OCI-LY7 (cell line): ENCODE measurements at places on chromosomes 5 and 9. TPM values are rescaled to one million over a fixed set of nuclear protein-coding genes. Genes with fewer than 3 reads are reported as not detected.
A peak's percentile ranks its signal among the peaks of the same experiment; 100 is the strongest.

IFNA2 gene
- not detected in 2 replicates for total RNA-seq

C9orf153 gene
- total RNA-seq, result 0.27 and 0.31 TPM in 2 replicates

PCDHB13 gene
- total RNA-seq, result not detected in 2 replicates

PCDHA9 gene
- not detected in 2 replicates for total RNA-seq

LURAP1L gene
- not detected in 2 replicates for total RNA-seq

DNA sequence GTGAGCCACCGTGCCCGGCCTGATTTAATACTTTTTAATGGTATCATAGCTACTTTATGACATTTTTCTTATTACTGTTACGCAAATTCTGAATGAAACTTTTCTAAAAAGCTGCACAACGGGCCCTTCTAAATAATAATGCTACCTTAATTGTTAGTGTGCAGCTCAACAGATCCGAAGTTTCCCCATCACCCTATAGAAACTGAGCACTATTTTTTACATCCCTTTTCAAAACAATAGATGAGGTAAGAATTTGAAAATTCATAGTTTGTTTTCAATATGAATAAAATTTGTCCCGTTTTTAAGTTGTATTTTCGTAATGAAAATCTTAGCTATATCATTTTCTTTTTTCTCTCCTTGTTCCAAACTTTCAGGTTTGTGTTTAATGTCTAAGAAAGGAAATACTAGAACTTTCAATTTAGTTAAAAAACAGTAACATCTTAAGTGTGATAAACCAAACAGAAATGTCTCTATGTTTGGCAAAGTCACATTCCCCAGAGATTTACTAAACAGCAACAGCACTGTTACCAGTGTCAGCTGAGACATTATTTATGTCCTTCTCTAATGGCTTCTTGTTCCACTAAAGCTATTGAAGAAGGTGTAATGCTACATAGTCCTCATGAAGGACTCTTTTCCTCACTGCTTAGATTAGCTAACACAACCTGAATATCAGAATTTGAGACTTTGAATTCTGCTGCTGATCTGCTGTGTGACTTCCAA, 22.9 kb downstream of the KIF2A start:
- no peak for DNase-seq

GRCh38 chr5:172630986-172631385, 10.1 kb upstream of the NEURL1B start:
- DNase-seq, result no peak

DNA sequence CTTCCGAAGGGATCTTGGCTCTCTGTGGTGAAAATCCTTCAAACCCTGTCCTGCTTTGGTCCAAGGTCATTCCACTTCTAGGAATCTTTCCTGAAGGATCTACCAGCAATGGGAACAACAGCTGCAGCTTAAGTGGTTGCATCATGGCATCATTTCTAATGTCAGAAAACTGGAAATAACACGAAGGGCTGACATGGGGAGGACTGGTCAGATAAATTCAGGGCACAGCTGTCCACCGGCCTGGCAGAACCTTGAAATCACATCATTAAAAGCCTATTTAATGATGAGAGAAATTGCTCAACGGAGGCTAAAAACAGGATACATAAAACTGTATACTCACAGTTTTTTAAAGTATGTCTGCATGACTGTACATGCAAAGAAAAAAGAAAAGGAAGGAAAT, 28.3 kb downstream of the OLFML2A start:
- DNase-seq, result no peak

GRCh38 chr5:141040771-141041426, 10.3 kb upstream of the PCDHB1 start:
- peak; percentile 87 for DNase-seq

GRCh38 chr9:112819635-112820496, 69.3 kb downstream of the SNX30 start:
- peak; percentile 61 for DNase-seq

- DNase-seq, result no peak
These were observed 112.4 kb downstream of the ISL1 start for GRCh38 chr5:51495672-51496071.

DNA sequence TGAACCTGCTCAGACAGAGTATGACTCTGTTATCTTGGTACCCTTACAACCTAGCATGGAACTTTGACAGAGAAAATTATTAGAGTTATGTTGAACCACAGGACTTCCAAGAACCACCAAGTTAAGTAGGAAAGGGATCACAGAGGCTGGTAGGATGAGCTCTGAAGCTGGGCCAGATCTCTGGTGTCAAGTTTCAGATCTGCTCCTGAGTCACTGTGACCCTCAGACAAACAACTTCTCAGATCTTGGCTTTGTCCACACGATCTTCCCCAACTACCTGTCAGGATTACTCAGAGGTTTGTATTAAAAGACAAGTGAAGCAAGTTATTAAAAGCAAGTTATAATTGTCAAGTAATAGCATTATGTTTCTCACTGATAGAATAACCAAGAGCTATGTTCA, 189.0 kb downstream of the SEC61B start:
- DNase-seq, result no peak

DNA sequence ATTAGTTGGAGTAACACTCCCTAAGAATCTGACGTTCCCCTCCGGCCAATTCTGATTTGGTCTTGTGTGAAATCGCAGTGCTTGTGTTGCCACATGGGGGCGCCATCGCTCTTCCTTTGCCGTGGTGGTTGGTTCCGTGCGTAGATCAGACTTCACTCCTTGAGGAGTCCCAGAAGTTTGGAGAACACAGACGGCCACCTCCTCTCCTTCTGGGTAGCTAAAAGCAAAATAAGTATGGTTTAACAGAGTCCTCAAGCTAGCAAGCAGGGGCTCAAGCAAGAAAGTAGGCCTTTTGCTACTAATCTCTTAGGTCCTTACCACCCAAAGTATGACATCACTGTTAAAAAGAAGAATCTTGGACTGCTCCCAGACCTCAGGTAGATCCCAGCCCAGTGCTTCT, 59.5 kb downstream of the HSPA4 start:
- DNase-seq, result peak; percentile 87

DNA sequence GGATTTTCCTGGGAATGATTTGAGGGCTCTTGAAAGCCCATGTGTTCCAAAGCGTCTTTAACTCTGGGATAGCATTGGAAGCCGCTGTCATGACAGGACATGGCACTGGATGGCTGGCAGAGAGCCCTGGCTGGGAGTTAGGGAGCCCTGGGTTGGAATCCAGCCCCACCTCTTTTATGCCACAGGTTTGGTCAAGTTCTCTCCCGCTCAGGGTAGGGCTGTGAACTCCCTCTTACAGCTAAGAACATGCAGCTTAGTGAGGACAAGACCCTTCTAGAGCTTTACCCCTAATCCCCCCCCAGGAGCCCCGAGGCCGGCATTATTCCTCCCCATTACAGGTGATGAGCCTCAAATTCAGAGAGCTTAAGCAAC, 37.2 kb downstream of the OLFML2A start:
- DNase-seq, result no peak

GRCh38 chr5:149550594-149551226, 529 bp downstream of the CSNK1A1 start:
- DNase-seq, result peak; percentile 43

DNA sequence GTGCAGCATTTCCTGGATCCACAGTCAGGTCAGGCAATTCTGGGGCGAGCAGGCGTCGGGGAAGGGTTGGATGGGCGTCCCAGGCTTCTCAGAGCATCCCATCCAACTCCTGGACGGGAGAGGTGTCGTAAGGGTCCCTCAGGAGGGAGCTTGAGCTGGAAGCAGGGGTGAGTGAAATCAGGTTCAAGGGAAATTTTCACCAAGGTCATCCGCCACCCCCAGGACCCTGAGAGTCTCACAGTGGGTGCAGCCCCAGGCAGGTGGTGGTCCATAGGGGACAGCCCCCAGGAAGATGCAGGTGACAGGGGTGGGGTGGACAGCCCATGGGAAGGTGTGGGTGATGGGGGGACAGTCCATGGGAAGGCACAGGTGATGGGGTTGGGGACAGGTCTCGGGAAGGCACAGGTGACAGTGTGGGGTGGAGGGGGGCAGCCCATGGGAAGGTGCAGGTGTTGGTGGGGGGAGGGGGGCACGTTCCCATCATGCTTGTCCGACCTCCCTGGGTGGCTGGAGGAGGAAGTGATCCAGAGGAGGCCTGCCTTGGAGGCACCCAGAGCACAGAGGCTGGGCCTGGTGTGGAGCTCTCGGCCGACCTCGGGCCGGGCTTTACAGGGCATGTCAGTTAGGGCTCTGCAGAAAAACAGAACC, 48.9 kb downstream of the AHRR start:
- no peak for DNase-seq

DNA sequence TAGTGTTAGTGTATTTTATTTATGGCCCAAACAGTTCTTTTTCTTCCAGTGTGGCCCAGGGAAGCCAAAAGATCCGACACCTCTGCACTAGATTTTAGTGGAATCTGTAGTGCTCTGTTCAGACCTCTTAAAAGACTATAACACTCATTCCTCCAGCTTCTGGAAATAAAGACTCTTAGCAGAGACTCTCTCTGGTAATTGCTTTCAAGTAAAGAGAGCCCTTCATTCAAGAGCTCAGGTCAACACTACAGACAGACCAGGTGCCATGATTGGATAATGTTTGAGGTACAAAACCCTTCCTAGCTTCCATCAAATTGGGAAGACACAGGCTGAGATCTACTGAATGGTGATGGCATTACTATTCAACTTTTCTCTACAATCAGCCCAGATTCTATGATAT, 255.8 kb downstream of the PRDM9 start:
- no peak for DNase-seq

DNA sequence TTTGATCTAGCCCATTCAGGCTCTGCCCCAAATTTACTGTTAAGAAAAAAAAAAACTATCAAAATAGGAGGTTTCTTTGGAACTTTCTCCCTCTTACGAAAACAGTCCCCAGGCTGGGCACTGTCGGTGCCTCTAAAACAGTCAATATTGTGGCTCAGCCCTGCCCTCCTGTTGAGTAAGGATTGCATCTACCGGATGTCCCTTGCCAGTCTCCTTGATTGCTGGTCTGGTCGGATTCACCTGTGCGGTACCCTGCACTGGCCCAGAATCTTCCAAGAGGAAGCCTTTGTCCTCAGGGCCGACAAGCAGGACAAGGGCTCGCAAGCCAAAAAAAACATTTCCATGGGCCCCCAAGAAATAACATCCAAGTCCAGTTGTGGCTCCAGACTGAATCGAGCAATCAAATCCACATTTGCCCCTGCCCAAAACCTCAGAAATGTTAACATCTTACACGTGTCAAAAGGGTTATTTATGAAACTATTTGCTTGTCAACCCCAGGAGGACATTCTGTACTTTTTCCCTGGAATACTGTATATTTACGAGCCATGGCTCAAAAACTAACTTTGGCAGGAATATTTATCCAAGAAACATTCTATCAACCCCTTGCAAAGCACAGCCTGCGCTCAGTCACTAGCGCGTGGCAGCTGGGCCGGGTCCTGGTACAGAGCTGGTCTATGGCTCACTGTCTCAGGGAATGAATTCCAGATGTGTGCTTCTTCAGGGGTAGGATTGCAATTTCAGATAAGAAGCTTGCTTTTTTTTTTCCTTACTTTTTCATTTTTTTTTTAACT, 129.2 kb upstream of the ADRA1B start:
- DNase-seq, result no peak

DNA sequence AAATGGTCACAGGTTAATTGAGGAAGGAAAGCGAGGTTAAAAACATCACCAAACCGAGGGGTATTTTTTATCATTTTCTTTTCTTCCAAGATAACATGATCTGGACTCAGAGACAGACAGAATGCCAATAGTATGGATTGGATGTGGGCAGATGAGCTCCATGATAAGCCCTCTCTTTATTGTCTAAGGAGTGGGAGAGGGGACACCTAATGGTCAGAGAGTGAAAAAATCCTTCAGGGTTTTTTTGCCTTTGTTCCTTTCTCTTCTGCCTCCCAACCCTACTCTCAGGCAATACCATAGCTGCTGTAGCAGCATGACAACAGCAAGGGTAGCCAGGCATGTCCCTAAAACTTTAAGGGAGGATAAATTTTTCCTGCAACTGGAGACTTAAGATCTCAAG, 94.7 kb downstream of the DIRAS2 start:
- DNase-seq, result peak; percentile 6

DNA sequence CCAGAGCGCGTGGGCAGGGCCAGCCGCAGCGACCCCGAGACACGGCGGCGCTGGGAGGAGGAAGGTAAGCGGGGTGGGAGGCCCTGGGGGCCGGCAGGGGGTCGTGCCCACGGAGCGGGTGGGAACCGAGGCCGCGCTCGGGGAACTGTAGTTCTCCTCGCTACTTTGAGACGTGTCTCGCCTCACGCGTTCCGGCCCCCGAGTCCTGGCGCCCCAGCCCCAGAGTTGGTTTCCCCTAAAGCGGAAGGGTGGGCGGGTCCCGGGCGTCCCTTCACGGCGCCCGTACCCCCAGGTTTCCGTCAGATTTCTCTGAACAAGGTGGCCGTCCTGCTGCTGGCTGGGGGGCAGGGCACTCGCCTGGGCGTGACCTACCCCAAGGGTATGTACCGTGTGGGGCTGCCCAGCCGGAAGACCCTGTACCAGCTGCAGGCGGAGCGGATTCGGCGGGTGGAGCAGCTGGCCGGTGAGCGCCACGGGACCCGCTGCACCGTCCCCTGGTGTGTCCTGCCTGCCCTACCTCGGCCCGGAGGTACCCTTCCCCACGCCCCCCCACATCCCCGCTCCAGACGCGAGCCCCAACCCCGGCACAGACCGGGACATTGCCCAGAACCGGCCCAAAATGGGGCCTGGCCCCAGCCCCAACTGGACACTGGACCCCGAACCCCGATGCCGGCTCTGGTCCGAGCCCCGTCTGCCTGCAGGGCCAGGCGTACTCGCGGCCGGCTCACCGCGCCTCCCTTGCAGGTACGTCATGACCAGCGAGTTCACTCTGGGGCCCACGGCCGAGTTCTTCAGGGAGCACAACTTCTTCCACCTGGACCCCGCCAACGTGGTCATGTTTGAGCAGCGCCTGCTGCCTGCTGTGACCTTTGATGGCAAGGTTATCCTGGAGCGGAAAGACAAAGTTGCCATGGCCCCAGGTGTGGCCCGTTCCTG, 709 bp downstream of the UAP1L1 start:
- peak; percentile 42 for DNase-seq

- DNase-seq, result no peak
These were observed 17.6 kb downstream of the TNFAIP8 start for GRCh38 chr5:119373449-119373858.

- no peak for DNase-seq
These were observed 377.9 kb downstream of the ENC1 start for GRCh38 chr5:74262544-74263207.

DNA sequence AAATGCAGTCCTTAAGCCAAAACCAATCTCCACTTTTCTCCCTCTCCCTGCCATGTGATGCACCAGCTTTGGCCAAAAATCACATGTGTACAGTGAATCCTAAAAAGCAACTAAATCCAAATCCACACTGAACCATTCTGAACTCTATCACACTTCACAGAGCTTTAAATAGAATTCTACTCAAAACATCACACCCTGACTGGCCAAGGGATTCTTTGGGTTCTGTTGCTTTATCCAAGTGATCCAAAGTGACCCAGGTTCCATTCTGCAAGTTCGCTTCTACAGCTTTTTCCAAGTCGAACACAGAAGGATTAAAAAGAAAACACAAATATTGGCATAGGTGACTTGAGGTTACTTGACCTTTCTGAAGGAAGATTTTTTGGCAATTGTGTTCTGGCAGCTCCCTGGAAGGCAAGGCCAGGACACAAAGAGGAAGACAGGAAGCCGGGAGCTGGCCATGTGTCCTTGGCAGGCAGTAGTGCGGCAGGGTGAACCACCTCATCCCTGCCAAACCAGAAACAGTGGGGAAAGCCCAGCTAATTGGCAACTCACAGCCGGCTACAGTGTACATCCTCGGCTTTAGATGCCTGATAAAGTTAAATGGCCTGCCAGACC, 115.0 kb downstream of the NFIB start:
- no peak for DNase-seq

- no peak for DNase-seq
These were observed 41.0 kb downstream of the TSTD2 start for GRCh38 chr9:97592126-97592525.

GRCh38 chr5:146340260-146341081, 1.8 kb downstream of the POU4F3 start:
- peak; percentile 4 for DNase-seq
